IMR-90 (cell line): ENCODE measurements at places on chromosomes 12 and 14. TPM values are rescaled to one million over a fixed set of nuclear protein-coding genes. Genes with fewer than 3 reads are reported as not detected.

GRCh38 chr12:103468837-103469236, 26.9 kb downstream of the C12orf42 start:
- no peak for DNase-seq

- DNase-seq, result no peak
Measured at GRCh38 chr12:124506145-124506831, 61.1 kb downstream of the NCOR2 start.

DNA sequence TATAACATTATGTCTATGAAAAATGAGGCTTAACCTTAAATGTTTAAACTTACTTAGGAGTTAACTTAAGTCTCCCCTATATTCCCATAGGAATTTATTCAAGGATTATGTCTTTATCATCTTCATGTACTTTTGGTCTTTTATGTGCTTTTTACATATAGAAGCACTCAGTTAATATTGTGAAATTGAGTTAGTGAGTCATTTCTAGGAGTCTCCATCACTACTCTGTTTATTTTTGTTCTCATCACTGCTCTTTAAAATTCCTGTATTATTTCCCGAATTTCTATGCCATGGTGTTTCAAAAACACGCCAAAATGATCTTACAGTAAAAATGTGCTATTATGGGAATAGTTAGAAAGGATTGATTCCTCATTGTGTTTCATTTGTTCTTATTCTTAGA, 31.6 kb downstream of the TBC1D15 start:
- DNase-seq, result peak; percentile 75

Gene KRT71
- not detected in 2 replicates for polyA plus RNA-seq

Gene GPHN
- polyA plus RNA-seq, result 6.6 and 8.0 TPM in 2 replicates

Gene EAPP
- 23.6 and 29.9 TPM in 2 replicates for polyA plus RNA-seq

GRCh38 chr12:122389677-122390076, 32.8 kb downstream of the CLIP1 start:
- DNase-seq, result no peak

DNA sequence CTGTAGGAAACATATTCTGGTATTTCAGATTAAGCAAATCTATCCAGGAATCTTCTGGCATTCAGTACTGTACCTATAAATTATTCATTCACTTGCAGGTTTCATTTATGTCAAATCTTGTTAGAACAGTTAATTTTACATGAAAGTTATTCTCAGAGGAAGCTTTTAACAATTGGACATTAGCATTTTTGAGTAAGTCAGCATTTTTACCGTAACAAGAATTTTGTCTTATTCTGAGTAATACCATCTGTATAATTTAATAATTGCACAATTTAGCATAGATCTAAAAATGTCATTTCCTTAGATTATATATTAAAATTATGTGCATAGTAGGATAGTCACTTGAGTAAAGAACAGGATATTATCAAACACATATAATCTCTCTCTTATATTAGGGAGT, 764.8 kb upstream of the LRFN5 start:
- DNase-seq, result no peak

- no peak for DNase-seq
Measured at GRCh38 chr12:2936301-2936700, 22.9 kb upstream of the TEAD4 start.

DNA sequence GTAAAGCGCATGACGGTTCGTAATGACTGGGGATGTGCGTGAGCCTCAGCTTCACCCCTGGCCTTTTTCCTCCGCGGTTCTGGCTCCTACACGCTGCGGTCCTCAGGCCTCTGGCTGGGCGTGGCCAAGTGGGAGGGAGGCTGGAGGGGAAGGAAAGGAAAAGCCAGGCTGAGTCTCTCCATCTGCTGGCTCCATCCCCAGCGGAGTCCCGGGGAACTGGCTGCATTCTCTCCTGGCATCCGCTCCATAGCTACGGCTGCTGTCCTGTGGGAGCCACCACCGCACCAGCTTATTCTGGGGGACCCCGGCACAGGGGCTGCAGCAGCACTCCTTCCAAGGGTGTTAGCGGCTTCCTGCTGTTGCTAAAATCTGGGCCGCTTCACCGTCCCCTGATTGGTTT, 68.2 kb upstream of the SLC24A4 start:
- peak; percentile 45 for DNase-seq

DNA sequence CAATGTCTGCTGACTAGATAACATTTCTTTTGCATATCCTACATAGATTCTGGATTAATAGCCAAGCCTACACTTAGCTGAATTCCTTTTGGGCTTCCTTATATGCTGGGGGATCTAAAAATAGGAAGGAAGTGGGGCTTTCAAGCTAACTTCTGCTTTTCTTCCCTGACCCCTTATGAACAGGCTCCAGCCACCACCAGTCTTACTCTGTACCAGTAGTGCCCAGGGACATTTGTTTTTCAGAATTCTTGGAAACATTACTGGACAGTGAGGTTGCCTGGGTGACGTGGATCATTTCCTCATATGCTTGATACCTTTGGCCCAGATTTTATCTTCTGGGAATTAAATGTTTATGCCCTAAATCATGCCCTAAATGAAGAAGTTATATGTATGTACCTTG, 55.9 kb upstream of the SRRM4 start:
- no peak for DNase-seq

Gene CCDC91
- 8.1 and 8.6 TPM in 2 replicates for polyA plus RNA-seq

- no peak for DNase-seq
Measured at GRCh38 chr12:25434515-25434914, 118.6 kb downstream of the LMNTD1 start.

- no peak for DNase-seq
Measured at GRCh38 chr14:56118611-56119181, 485 bp downstream of the PELI2 start.

- no peak for DNase-seq
Measured at GRCh38 chr14:95361373-95362137, 41.8 kb upstream of the CLMN start.

Gene CLEC1B
- polyA plus RNA-seq, result not detected in 2 replicates

GRCh38 chr14:73661872-73662271, 17.1 kb downstream of the DNAL1 start:
- DNase-seq, result peak; percentile 57

DNA sequence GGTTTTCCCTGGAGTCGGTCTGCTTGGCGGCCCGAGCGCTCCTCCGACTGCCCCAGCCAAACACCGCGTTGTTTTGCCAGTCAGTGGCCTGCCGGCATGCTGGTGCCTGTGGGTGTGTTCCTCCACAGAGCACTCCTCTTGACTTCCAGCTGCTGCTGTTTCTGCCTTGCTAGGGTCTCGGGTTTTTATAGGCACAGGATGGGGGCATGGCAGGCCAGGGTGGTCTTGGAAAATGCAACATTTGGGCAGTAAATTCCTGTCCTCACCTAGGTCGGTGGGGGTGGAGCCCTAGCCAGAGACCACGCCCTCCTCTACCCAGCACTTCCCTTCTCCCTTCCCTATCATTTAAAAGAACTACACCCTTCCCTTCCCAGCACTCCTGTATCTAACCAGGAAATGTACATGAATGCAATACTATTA, 34.7 kb upstream of the VASH1 start:
- DNase-seq, result no peak

- no peak for DNase-seq
Measured at GRCh38 chr14:72451054-72451972, 442.6 kb downstream of the DPF3 start.

DNA sequence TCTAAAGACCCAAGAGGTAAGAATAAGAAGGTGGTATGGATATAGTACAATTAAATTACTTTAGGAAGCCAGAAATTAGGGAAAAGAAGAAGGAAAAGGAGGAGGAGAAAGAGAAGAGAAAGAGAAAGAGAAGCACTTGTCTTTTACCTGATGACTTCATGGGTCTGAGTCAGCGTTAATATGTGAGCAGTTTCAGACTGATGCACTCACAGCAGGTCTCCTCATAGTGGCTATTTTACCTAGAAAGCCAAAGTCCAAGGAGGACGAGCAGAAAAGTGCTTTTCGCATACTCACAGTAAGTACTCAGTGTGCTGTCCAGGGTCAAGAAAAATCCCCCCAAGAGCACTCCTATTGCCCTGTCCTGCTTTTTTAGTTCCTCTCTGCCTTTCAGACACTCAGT, 222.1 kb downstream of the C12orf42 start:
- no peak for DNase-seq

Gene DEGS2
- polyA plus RNA-seq, result not detected in 2 replicates

Gene HCAR1
- polyA plus RNA-seq, result 0.03 TPM in 2 replicates

Gene CHD8
- 32.1 and 32.4 TPM in 2 replicates for polyA plus RNA-seq

DNA sequence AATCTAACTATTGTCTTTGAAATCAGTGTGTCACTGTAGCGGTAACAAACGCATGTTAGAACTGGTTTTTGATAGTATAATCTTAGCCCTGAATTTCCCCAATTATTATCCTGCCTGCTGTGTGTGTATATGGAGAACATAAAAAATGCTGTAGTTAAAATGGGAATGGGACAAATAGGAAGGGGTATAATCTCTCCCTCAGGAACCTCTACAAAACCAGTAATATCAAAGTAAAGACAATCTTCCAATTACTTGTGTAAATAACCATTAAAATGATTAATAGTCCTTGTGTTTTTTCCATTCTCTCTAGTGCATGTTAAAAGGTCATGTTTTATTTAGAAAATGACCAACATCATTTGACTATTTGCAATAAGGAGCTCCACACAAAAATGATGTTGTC, 200.1 kb upstream of the TMTC1 start:
- DNase-seq, result no peak

DNA sequence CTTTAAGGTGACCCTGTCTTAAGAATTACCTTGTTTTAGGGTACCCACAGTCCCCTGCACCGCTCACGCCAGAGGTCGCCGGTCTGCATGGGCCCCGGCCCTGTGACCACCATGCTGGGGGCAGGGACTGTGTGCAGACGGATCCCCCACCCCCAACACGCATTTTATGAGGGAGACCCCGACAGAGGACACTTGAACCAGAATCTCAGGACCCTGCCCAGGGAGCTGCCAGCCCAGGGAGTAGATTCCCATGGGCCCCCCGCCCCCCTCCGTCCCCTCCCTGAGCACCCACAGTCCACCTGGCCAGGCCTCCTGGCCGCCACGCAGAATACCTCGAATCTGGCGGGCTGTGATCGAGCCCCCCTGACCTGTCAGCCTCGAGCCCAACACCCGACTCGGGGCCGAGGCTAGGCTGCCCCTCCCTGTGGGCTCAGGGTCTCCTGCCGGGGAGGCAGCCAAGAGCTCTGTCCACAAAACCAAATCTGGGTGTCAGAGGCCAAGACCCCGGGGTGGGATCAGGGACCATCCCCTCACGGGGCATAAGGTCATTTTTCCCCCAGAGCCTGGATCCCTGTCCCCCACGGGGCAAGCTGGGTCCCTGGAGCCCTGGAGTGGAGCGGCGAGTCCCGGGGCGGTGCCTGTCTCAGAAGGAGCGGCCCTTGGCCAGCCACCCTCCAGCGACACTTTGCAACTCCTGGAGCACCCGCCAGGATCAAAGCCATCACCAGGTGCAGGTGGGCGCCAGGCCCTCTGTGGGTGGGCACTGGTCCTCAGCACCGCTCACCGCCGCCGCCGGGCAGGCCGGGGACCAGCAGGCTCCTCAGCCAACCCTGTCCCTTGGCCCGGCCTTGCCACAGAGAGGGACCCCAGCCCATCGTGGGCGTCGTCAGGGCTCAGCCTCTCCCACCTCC, 155.8 kb upstream of the PKP2 start:
- DNase-seq, result no peak

DNA sequence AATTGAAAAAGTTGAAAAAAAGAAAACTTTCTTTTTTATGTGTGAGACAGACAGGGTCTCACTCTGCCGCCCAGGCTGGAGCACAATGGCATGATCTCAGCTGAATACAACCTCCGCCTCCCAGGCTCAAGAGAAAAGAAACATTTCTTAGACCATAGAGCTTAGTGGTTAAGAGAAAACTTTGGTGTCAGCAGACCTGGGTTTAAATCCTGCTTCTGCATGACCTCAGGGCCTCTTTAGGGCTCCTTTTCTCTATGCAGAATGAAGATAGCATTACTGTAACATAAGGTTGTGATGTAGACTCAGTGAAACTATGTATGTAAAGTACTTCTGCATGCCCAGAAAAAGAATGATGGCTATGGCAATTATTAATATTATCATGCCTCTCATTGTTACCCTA, 104.7 kb upstream of the NUDT4 start:
- DNase-seq, result no peak

Gene FBXO21
- 37.6 and 43.6 TPM in 2 replicates for polyA plus RNA-seq

DNA sequence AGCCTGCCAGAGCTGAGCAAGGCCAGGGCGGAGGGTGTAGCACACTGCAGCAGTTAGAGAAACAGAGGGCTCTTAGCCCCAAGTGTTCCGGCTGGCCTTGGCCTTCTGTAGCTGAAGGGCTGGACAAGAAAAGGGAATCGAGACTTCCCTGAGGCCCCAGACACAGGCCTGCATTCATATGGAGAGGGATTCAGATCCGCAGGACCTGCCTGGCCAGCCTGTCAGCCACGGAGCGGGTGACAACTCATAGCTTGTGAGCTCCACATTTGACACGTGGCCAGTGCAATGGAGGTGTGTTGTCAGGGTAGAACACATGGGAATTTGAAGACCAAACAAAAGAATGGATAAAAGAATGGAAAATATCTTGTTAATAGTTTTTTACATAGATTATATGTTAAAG, 182.2 kb upstream of the GSC start:
- no peak for DNase-seq

Gene CAND1
- 32.2 and 42.6 TPM in 2 replicates for polyA plus RNA-seq

DNA sequence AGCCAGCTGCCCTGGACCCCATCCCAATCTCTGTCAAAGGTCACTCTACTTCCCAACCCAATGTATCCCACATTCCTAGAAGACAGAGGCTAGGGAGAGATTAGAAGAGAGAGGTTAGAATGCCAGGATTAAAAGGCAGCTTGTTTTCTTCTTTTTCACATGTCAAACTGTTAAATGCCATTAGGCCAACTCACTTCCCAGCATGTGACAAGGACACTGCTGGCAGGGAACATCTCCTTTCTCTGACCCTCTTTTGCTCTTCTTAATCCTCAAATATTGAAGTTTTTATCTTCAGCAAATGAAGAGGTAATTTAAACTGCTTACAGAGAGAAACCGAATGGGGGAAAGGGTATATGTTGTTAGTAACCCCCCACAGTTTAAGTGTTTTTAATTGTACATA, 89.1 kb downstream of the BBS10 start:
- DNase-seq, result peak; percentile 44

- no peak for DNase-seq
Measured at GRCh38 chr14:24535737-24536136, 27.7 kb upstream of the CMA1 start.

Gene SLC39A5
- not detected in 2 replicates for polyA plus RNA-seq
